ENCODE measurements at places on chromosomes 7 and 10.

DNA sequence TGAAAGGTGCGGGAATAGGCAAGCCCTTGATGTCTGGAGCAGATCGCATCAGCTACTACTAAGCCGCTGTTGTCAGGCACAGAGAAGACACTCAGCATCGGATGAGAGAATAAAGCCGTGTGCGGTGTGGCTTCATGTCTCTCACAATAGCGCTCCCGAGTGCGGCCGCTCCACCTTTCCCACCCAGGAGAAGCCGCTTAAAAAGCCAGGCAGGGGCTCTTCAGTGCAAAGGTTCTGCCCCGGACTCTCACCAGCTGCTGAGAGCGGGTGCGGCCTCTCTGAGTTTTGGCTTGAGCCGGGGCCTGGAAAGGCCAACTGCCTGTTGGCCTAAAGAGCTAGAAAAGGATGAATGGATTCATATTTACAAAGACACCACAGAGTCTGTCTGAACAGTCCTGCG is 600.6 kb downstream of the DNAJB6 start:
- no peak for DNase-seq

- no peak for DNase-seq
These were observed 91.3 kb downstream of the PARD3 start for GRCh38 chr10:34723750-34724149.

DNA sequence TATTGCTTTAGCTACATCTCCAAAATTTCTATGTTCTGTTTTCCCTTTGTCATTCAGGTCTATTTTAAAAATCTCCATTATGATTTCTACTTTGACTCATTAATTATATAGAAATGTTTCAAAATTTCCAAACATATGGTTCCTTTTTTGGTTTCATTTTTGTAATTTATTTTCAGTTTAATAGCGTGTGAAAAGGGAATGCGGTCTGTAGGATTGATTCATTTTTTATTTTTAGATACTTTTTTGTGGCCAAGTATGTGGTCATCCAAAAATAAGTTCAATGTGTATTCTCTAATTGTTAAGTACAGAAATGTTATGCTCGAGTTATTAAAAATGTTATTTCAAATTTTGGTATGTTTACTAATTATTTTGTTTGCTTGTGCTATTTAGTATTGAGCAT is 72.5 kb upstream of the ANKRD1 start:
- DNase-seq, result no peak

- DNase-seq, result no peak
These were observed 23.5 kb downstream of the TMEM72 start for GRCh38 chr10:44934416-44935200.

GRCh38 chr7:40599836-40600235 is 465.0 kb downstream of the SUGCT start:
- no peak for DNase-seq

GRCh38 chr10:15856328-15857015 is 3.8 kb downstream of the MINDY3 start:
- DNase-seq, result no peak

DNA sequence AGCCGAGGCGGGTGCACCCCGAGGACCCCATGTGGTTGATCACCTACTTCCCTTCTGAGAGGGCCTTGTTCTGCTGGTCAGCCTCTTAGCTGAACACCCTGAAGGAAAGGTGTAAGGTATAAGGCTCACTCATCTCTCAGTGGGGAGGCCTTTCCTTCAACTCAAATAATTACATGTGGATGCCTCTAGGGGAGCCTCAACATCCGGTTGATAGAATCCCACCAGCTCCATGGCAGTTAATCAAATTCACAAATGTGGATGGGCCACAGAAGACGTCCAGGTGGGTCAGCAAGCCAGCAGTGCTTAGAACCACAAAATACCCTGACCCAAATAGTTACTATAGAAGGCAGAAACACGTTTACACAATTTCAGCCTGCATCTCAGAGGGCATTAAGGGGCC is 37.7 kb upstream of the ZNF32 start:
- no peak for DNase-seq

GRCh38 chr7:98591926-98592325 is 25.2 kb upstream of the NPTX2 start:
- DNase-seq, result no peak

DNA sequence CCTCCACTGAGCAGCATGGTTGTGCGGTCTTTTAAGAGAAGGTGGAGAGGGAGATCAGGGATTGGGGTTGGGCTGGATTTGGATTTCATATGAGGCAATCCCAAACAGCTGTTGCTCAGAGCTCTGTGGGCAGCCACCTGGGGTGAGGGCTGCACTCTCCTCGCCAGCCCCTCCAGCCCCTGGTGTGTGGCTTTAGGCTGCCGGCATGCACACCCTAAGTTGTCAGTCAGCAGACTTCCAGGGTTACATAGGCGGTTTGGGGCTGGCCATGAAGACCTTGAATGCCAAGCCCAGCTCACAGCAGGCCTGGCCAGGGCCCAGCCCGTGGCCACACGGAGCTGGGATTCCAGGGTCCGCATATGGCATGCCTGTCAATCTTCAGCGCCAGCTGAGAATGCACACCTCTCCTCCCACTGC is 54.8 kb downstream of the ZMIZ1 start:
- DNase-seq, result no peak

- no peak for DNase-seq
These were observed 10.6 kb upstream of the LYZL2 start for GRCh38 chr10:30639946-30640786.

DNA sequence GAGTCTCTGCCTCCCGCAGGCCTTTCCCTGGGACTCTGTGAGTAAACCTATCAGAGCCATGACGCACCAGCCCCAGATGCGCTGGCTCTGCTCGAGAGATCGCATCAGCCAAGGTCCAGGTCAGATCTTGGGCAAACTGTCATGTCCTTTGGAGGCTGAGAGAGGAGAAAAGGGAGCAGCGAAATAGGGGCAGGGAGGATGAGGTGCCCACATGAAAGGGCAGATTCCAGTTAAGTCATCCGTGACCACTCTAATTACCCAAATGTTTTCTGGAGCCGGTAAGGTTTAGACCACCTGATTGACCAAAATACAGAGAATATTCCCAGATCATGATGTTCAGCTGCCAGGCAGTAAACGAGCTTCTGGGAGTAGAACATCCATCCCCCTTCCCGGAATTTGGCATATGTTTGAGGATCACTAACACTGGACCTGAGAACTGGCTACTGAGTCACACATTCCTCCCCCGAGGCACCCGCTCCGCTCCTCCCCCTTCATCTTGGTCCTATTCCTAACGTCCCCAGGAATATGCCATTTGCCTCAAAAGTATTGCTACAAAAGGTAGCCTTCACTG is 88.0 kb downstream of the FGFR2 start:
- no peak for DNase-seq

Data from activated CD4-positive, CD25-positive, alpha-beta regulatory T cell treated with anti-CD3 and anti-CD28 coated beads, Interleukin-2, amount 50 U/mL, for 72 hours (primary cell).